ENCODE measurements at places on chromosomes 4 and X.

- no peak for DNase-seq
These were observed 45.3 kb upstream of the SHOX start for GRCh38 chrX:585115-585808.

DNA sequence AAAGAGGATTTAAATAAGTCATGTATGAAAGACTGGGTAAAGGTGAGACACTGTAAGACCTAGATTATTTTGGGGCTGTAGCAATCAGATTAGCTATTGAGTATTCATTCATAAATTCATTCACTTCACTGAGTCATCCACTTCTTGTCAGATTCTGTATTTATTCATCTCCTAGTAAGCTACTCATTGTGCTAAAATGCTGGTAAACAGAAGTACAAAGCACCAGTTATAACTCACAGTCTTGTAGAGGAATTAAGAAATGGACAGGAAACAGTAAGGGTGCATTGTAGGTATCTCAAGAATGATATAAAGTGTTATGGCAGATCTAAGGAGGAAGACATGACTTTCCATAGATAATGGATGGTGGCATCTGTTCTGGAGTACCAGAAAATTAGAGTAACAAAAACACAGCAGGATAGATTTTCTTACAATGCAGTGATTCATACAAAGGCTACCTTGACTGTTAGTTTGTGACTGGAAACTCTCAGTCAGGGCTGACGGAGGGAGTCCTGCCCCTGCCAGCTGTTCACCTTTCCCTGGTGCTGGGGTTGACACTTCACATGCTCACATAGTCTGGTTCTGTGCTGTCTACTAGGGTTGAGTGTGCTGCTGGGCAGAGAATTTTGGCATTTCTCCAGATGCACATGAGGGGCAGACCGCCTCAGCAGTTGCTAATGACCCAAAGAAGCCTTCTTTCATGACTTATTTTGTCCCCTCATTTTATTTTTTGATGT lies 26.5 kb upstream of the HAND2 start:
- no peak for DNase-seq

DNA sequence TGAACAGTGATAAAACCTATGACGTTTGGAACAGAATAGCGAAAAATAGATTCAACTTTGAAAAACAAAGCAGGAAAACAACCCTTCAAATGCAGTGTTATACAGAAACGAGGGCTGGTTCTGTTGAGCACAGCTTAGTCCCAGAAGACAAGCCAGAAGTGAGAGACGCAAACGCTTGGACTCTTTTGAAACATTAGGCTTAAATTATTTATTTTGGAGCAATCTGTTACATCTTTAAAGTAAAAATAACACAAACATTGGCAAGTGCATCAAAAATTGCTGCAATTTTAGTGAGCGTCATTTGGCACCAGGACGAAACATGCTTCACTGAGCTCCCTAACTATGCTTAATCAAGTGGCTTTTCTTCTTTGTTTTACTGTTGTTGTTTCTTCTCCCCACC lies 63.5 kb downstream of the ENPP6 start:
- no peak for DNase-seq

- DNase-seq, result no peak
These were observed 110.4 kb upstream of the TBC1D9 start for GRCh38 chr4:140866492-140867005.

- DNase-seq, result no peak
These were observed 93.1 kb upstream of the ESX1 start for GRCh38 chrX:104347860-104348259.

DNA sequence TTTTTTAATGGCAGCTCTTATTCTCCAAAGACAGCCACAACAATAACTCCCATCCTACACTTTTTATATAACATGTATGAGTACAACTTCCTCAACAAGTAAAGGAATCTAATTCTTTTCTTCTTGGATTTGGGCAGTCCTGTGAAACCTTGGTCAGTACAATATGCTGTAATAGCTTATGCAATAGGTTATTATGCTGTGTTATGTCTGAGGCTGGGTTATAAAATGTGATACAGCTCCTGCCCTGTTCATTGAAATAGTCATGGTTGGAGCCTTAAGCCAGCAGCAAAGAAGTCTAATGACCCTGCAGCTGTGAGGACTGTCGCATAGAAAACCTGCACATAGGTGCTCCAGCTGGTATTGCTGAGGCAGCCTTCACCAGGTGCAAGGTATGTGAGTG lies 215.8 kb upstream of the RASGEF1B start:
- no peak for DNase-seq

GRCh38 chrX:63581906-63582305 lies 203.1 kb downstream of the ARHGEF9 start:
- DNase-seq, result no peak

- no peak for DNase-seq
These were observed 308.5 kb downstream of the EVC2 start for GRCh38 chr4:5399790-5400421.

GRCh38 chrX:30217465-30217864 lies 2.1 kb downstream of the MAGEB2 start:
- DNase-seq, result no peak

GRCh38 chr4:67776746-67777145 lies 22.6 kb upstream of the GNRHR start:
- no peak for DNase-seq

DNA sequence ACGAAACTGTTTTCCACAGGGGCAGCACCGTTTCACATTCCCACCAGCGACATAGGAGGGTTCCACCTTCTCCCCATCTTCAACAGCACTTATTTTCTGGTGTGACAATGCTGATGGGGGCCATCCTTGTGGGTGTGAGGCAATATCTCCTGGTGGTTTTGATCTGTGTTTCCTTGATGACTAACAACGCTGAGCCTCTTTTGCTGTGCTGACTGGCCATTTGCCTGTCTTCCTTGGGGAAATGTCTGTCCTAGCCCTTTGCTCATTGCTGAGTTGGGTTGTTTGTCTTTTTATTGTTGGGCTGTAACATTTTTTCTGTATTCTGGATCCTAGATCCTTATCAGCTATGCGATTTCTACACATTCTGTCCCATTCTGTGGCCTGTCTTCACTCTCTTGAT lies 33.7 kb downstream of the ATP2B3 start:
- DNase-seq, result no peak

DNA sequence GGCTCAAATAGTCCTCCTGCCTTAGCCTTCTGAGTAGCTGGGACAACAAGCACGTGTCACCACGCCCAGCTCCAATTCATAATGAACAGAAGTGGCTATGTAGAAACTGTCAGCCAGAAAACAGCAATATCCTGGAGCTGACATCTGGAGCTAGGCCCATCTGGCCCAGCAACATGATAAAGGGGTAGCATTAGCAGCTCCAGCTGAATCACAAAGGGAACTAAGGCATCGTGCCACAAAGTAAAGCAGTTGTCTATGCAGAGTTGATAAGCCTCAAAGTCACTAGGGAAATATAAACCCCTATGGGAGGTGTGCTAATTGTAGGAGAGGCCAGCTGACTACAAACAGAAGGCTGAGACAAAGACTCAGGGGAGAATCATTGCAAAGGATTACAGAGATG lies 270.5 kb upstream of the GPC4 start:
- DNase-seq, result no peak

DNA sequence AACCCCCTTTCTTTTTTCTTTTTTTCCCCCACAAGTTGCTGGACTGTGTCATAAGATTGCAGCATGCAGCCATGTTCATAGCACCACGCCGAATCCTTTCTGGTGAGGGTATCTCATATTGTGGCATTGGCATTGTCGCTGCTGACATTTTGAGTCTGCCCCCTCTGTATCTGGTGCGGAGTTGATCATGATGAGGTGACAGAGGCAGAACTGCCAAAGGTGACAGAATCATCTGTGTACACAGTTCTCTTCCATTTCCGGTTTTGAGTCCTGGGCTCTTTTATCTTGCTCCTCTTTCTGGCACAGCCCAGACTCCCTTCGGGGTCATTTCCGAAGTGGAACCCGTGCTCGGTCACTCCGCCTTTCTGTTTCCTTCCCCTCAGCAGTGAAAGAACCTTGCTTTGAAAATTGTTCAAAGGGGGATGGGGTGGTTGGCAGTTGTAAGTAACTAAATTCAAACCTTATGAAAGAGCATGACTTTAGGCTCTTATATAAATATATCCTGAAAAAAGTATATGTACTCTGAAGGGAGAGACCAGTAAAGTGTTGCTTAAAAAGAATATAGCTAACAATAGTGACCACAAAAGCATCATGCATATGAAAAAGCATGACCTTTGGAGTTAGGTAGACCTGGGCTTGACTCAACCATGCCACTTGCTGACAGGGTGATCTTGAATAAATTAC lies 55.0 kb upstream of the BMP2K start:
- DNase-seq, result no peak

- DNase-seq, result no peak
These were observed 79.8 kb downstream of the LCORL start for GRCh38 chr4:17941731-17942130.

DNA sequence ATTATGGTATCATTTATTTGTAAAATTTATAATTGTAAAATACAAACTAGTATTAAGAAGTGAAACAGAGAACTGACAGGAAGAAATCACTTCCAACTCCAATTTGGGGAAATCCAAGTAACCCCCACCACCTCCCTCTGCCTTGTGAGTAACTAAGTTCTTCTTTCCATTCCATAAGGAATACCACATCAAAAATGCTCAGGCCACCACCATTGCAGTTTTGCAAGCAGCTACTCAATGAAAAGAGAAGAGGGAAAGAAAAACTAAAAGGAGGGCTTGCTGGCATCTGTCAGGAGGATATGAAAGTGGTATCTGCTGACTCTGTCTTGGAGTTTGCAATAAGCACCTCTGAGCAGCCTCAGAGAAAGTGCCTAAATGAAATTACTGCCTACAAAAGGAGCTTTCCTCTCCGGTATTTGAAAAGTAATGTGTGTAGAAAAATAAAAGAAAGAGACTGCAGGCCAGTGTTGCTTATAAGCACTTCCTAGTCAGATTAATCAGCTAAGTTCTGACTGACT lies 228.7 kb downstream of the OPHN1 start:
- no peak for DNase-seq

- DNase-seq, result no peak
These were observed 892.6 kb upstream of the LCORL start for GRCh38 chr4:18914182-18914581.

DNA sequence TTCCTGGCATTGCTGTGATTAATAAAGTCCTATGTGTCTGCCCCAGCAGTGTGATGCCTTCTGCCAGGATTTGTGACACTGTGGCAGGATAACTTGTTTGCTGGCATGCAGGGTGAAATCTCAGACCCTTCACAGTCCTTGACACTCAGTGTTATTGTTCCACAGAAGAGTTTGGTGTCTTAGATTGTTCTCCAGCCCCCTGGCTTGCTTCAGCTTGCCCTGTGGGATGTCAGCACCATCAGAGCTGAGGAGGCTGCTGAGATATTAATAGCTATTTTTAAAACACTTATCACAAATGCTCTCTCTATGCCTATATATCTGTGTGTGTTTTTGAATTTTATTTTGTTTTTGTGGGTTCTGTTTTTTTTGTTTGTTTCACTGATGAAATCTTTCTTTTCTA lies 136.9 kb downstream of the TSPAN5 start:
- DNase-seq, result no peak

DNA sequence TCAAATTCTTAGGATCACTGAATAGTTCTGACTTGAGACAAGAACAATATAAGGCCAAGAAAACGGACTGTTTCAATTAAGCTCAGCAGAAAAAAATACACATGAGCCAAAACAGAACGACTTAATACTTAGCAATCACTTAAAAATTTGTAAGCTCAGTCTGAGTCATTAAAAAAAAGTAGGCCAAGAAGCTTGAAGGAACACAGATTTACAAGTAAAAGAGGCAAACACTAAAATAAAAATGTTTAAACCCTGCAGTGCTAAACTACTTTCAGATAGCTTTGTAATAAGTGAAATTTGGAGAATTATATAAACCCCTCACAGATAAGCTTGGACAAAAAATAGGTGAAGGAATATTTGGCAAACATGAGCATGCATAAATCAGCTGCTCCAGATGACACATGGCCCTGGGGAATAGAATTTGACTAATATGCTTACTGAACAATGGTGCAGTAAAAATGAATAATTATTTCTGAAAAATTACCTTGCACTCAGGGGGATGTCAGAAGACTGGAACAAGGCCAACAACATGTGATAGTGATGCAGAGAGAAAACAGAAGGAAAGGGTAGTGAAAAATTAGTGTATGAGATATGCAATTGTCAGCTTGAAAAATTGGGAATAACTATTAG lies 49.6 kb downstream of the LNX1 start:
- DNase-seq, result no peak

DNA sequence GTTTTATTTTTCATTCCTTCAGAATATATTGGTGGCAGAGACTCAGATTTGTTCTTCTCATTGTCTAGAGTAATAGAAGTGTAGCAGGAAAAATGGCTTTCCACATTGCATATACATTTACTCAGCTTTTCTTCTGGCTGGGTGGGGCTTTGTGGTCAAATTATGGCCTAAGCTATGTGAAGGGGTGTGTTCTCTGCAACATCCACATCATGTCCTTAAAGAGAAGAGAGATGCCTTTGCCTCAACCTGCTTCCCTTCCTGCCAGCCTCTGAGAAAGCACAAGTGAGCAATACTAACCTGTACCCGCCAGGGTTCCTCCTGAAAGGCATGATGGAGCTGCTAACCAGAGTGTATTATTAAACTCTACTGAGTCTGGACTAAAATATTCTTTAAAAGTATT lies 695.6 kb upstream of the FAM241A start:
- DNase-seq, result no peak

- no peak for DNase-seq
These were observed 24.7 kb downstream of the SEC24D start for GRCh38 chr4:118810991-118811764.

Data from stimulated activated CD8-positive, alpha-beta memory T cell treated with anti-CD3 and anti-CD28 coated beads, Interleukin-7, amount 100 ng/mL, for 4 hours (primary cell).